ENCODE measurements at places on chromosomes 7 and 10.

DNA sequence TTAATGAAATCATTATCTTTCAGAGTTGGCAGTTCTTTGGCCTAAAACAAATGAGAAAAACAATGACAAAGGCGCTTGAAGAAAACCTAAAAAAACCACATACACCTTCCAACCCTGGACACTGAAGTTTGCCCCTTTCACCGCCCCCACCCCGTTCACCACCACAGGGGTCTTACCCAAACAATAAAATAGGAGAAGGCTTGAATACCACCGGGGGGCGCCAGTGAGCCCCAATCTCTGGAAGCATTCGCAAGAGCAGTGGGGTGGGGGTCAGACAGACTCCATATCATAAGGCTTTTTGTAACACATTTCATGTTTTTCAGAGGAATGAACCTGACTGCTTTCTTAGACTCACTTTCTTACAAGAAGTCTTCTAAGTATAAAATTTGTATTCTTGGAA, 163.6 kb downstream of the PIP4K2A start:
- DNase-seq = peak; percentile 19

DNA sequence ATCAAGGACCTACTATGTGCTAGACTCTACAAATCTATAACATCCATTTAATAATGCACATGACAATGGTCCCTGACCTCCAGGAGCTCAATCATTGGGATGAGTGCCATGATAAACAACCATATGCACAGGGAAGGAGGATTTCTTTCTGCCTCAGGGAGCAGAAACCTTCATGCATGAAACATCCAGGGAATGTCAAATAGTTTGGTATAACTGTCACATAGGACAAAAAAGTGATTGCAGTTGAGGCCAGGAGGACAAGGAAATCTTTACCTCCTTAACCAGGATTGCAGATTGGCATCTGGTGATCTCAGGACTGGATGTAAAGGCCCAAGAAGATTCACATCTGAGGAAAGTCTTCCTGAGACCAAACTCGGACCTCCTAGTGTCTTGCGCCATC, 993.1 kb downstream of the KCNMA1 start:
- no peak for DNase-seq

GRCh38 chr10:46309511-46310142, 22.8 kb downstream of the ANTXRL start:
- no peak for DNase-seq

GRCh38 chr7:138091032-138091431, 14.8 kb downstream of the AKR1D1 start:
- peak; percentile 29 for DNase-seq

DNA sequence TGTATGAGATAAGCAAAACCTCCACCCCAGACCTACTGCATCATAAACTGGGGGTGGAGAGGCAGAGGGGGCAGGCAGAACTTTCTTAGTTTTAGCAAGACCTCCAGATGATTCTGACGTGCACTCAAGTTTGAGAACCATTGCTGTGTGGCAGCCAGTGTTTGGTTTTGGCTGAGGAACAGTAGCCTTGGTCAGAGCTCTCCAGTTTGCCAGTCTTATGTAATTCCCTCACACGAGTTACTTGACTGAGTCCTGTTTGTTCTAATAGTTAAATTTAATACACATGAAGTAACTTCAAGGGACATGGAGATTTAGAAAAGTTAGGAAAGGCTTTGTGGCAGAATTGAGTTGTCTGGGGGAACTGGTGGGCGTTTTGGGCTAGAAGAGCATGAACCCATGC, 38.5 kb downstream of the GARS1 start:
- DNase-seq = no peak

DNA sequence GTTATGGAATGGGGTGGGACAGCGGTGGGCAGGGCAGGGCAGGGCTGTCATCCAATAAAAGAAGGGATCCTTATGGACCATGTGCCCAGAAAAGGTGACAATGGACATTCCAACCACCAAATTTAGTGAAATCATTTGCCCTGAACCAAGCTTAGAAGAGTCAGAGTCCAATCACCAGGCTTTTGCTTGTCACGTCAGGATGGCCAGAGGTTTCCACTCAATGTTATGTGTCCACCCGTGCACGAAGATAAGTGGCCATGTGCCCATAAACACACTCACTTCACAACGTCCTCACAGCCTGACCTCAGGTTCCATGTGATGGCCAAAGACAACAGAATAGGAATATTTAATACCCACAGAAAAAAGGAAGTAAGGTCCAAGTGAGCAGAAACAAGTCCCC, 36.6 kb upstream of the PLPP4 start:
- DNase-seq = no peak

All from epithelial cell of esophagus (primary cell).